ENCODE measurements at places on chromosomes 7 and 10.

GRCh38 chr7:56091591-56091990, 1.2 kb downstream of the PHKG1 start:
- DNase-seq = no peak

DNA sequence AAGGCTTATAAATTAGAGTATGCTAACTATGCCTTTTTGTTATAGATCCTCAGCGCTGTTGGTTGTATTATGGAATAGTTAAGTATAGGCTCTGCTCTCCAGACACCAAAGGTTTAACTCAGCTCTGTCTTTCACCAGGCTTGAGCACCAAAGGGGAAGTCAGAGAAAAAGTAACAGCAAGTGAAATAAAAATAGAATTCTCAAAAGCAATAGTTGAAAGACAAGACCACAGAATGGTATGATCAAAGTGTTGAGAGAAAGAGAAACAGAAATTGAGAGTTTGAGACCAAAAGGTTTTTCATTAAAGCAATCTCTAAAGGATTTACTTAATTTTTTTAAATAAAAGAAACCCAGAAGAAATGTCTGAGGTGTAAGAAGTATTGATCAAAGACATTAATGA, 529.8 kb upstream of the C7orf33 start:
- no peak for DNase-seq

DNA sequence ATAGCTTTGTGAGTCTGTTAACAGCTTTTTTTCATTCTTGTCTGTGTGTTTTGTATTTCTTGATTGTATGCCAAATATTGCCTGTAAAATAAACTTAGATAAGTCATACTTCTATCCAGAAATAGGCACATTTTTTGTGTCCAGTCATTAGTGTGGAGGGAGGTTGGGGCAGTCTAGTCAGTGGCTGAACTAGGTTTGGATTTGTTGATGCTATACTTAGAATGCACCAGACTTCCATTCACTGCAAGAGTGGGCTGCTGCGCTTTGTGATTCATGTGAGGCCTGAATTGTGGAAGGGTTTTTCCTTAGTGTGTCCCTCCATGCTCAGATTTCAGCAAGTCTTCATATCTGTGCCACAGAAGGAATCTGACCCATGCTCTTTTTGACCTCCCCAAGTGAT, 50.0 kb downstream of the TRUB1 start:
- DNase-seq = no peak

- DNase-seq = no peak
These were observed 15.6 kb downstream of the GALNTL5 start for GRCh38 chr7:151971829-151972228.

GRCh38 chr7:113404245-113404644, 285.9 kb upstream of the SMIM30 start:
- no peak for DNase-seq

DNA sequence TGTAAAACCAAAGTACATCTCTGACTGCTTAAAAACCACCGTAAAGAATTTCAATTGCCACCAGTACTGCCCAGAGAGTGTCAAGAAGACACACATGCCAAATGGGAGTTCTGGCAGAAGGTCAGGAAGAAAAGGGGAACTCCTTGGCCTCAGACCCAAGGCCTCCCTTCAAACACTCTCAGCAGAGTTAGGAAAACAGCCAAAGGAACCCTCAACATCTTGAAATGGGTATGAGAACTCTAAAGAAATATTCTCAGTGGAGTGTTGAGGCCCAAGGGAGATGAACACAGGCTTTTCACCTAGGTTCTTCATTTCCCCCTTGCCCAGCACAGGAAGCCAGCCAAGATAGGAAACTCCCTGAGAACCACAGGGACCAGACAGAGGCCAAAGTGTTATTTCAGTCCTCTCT, 96.1 kb upstream of the ASAH2 start:
- DNase-seq = no peak

DNA sequence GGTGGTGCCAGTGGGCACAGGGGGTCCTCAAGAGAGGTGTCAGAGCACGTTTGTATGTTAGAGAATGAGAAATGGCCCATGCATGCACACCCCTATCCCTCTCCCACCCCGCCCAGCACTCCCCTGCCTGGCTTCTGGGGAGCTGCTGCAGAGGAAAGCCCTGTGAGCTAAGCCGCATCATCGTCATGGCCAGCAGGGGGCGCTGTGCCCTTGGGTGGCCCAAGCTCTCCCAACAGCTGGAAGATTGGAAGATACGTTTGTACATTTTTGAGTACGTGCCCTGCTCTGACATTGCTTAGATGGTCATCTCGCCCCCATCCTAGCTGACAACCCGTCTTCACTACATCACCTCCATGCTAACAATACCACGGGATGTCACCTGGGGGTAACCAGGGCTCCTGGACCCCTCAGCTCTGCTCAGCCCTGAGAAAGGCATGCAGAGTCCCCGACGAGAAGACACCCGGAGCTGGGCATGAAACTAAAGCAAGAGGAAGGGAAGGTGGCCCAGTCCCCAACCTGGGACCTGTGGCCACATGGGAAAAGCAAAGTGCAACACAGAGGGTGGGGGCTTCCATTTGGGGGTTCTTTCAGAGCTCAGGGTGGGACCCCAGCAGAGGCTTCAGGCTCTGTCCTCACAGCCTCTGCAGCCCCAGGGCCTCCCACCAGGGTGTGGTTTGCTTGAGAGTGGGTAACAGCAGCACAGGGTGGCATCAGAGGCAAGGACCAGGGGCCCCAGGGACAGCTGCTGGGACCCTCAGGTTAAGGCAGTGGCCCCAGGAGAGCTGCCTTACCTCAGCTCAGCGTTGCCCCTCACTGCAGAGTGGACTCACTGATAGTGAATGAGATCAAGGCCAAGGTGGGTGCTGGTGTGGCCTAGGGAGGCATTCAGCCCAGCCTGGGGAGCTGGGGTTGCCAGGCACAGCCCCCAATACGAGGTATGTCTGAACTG, 136.6 kb downstream of the PTPN20 start:
- DNase-seq = peak; percentile 79

DNA sequence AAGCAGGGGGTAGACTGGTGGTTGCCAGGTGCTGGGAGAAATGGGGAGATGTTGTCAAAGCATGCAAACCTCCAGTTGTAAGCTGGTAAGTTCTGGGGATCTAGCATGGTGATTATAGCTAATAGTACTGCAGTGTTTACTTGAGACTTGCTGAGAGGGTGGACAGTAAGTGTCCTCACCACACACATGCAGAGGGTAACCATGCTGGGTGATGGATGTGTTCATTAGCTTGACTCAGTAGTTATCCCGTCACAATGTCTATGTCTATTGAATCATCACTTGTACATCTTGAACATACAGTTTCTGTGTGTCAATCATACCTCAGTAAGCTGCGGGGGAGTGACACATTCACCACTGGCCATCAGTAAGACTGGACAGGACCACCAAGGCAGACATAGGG, 42.1 kb downstream of the GSDME start:
- no peak for DNase-seq

- no peak for DNase-seq
These were observed 6.7 kb upstream of the SMNDC1 start for GRCh38 chr10:110311357-110311949.

DNA sequence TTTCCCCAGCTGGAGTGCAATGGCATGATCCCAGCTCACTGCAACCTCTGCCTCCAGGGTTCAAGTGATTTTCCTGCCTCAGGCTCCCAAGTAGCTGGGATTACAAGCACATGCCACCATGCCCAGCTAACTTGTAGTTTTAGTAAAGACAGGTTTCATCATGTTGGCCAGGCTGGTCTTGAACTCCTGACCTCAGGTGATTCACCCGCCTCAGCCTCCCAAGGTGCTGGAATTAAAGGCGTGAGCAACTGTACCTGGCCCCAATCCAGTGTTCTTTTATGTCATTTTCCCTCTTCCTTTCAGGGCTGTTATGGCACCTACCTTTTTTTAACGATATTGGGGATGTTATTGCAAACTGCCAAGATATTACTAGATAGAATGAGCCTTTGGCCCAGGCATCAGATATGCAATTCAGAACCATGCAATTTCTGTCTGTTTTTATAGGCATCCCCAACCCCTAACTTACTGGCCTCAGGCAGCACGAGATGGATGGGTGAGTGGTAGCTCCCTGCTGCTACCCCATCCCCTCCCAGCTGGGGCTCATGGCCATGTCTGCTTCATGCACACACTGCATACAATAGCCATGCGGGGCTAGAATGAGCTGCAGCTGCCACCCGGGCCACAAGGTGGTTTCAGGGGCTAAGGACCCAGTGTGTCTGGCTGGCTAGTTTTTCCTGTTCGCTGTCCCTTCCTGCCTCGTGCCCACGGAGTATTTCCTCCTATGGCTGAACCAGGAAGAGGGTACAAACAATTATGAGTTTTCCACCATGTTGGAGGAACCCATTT, 1080.1 kb upstream of the SORCS1 start:
- DNase-seq = no peak

- no peak for DNase-seq
These were observed 1085.1 kb downstream of the SORCS3 start for GRCh38 chr10:105726149-105726548.

- no peak for DNase-seq
These were observed 1.5 kb downstream of the CRPPA start for GRCh38 chr7:16419859-16420258.

DNA sequence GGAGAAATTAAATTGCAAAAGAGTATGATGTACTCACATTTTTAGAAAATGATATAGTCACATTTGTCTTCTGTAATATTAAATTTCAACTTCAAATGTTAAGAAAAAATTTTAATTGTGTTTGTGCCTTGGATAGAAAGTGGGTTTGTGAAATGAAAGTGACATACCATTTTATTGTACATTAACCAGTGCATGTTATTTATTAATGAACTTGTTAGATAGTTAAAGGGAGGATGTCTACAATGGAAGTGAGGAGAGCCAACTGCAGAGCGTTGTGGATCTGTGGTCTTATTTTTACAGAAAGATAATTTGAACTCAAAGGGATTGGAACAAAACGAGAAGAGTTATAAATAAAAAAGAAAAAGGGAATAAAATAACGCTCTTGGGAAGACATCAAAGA, 291.7 kb downstream of the ARL4A start:
- no peak for DNase-seq

DNA sequence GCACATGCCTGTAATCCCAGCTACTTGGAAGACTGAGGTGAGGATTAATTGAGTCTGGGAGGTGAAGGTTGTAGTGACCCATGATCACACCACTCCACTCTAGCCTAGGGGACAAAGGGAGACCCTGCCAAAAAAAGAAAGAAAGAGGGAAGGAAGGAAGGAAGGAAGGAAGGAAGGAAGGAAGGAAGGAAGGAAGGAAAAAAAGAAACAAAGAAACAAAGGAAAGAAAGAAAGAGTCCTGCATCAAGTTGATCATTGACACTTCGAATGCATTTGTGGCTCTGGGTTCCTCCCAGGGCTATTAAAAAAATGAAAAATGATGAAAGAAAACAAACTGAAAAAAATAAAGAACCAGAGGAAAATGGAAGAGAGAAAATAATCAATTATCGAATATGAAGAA, 3.9 kb upstream of the PRRT4 start:
- DNase-seq = no peak

DNA sequence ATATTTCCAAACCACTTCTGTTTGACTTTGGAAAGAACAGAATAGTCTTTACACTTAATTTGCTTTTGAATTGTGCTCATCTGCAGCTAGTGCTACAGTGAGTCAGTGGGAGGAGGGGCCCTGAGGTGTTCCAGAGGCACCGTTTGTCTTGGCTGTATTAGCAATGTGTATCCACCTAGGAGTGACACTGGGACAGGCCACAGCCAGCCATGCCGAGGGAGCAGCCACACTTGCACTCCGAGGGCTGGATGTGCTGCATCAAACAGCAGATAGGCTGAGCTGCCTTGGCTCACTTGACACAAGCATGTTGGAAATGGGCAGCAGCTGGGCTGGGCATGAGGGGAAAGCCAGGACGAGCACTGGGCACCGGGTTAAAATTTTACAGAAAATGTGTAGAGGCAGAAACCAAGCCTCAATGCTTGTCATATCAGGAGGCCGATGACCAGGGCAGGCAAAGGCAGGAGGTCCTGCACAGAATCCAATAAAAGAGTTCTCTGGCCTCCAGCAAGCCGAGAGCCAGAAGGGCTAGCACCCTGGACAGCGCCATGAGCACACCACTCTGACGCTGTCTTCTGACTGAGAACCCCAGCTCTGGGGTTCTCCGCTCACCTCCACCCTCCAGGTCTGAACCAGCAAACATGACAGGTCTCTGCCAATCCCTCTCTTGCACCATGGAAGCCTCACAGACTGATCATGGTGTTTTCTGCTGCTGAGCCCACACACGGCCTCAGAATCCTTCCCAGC, 163.3 kb downstream of the GRID1 start:
- DNase-seq = no peak

- no peak for DNase-seq
These were observed 81.5 kb upstream of the SMIM30 start for GRCh38 chr7:113199841-113200240.

- DNase-seq = no peak
These were observed 2.6 kb downstream of the CUX1 start for GRCh38 chr7:101819913-101820522.

DNA sequence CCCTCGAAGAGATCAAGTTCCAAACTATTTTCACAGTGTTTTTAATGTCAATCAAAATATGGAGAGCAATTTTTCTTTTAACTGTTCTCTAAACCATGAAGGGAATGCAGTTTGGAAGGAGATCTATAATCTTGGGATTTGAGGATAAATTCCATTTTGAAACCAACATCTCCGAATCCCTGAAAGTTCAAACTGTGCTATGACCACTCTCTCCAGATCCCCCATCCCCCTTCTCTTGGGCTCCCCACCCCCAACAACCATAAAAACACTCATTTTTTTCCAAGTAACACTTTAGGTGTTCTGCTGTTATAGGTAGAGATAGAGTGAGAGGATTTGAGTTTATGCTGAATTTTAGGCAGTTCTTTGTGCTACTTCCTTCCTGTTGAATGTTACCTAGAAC, 1.7 kb downstream of the CALD1 start:
- DNase-seq = no peak

DNA sequence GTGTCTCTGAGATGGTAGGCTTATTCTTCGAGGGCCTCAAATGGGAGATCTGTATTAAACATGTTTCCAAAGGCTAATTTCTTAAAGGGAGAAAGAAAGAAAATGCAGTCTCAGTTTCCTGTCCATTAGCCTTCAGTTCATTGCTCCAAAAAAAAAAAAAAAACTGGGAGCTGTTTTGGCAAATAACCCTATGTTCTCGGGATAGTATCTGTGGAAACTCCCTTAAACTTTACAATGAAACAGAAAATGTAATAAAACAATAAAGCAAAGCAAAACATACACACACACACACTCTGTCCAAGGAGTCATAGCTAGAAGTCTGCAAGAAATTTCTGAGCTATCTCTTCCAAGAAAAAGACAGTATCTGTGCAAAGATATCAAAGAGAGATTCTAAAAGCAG, 172.5 kb upstream of the CELF2 start:
- no peak for DNase-seq

DNA sequence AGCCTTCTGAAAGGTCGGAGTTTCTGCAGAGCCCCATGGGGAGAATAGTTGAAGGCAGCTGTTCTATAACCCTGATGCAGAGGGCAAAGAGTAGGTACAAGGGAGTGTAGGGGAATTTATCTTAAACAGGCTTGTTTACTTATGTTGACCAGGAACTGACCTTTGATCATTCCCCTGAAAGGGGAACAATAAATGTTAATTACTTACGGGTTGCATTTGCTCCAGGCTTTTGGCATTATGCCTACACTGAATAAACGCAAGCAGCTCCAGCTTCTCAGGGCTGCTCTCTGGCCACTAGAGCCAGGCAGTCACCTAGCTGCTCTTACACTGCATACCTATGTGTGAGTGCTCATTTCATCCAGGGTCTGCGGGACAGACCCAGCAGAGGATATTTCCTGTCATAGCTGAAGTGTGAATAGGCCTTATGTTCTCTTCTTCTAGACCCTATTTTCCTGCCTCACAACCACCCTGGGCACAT, 26.9 kb upstream of the ABCA13 start:
- DNase-seq = no peak

- no peak for DNase-seq
These were observed 191.8 kb downstream of the TNS3 start for GRCh38 chr7:47389923-47390630.

- no peak for DNase-seq
These were observed 1.6 kb downstream of the GHRHR start for GRCh38 chr7:30965372-30965771.

Measured in stimulated activated CD4-positive, alpha-beta T cell treated with anti-CD3 and anti-CD28 coated beads, Interleukin-12 subunit alpha, Interleukin-12 subunit beta, amount 100 ng/mL, for 24 hours (primary cell).